ENCODE measurements at places on chromosomes 7 and 10. TPM values are rescaled to one million over a fixed set of nuclear protein-coding genes. Genes with fewer than 3 reads are reported as not detected.

SIRT1 gene
- total RNA-seq, result 22.3 TPM

MYPN gene
- 2.0 TPM for total RNA-seq

MINDY4 gene
- total RNA-seq, result 2.8 TPM

CABCOCO1 gene
- total RNA-seq, result 0.44 TPM

ANXA8 gene
- 30.3 TPM for total RNA-seq

ARHGAP22 gene
- 4.7 TPM for total RNA-seq

SPDYE5 gene
- total RNA-seq, result not detected

FRMPD2 gene
- total RNA-seq, result not detected

GAD2 gene
- not detected for total RNA-seq

All from A549 treated with GW870086 at 1 μM for 4 hours (cell line).